T-helper 17 cell (primary cell): ENCODE measurements at places on chromosomes 1 and 21. TPM values are rescaled to one million over a fixed set of nuclear protein-coding genes. Genes with fewer than 3 reads are reported as not detected.

GRCh38 chr1:168134642-168135041, 2.1 kb downstream of the GPR161 start:
- DNase-seq: no peak

- DNase-seq: no peak
Observed at GRCh38 chr1:212186427-212187207, 98.6 kb upstream of the PPP2R5A start.

GRCh38 chr21:38133240-38133639, 123.6 kb upstream of the KCNJ15 start:
- DNase-seq: no peak

The HJV gene
- not detected for total RNA-seq

The CLCN6 gene
- 11.7 TPM for total RNA-seq

The GJA8 gene
- total RNA-seq: not detected
